ENCODE measurements at places on chromosomes 7 and 10.

DNA sequence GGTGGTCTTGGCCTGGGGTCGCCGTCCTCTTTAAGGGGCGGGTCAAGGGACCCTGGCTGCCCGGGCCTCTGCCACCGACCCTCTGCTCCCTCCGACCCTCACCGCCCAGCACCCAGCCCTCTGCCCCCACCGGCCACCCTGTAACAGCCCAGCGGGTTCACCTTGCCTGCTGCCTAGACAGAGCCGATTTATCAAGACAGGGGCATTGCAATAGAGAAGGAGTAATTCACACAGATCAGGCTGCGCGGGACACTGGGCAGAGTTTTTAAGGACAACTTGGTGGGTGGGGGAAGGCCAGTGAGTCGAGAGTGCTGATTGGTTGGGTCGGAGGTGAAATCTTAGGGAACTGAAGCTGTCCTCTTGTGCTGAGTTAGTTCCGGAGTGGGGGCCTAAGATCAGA lies 779 bp upstream of the ADCK2 start:
- no peak for DNase-seq

DNA sequence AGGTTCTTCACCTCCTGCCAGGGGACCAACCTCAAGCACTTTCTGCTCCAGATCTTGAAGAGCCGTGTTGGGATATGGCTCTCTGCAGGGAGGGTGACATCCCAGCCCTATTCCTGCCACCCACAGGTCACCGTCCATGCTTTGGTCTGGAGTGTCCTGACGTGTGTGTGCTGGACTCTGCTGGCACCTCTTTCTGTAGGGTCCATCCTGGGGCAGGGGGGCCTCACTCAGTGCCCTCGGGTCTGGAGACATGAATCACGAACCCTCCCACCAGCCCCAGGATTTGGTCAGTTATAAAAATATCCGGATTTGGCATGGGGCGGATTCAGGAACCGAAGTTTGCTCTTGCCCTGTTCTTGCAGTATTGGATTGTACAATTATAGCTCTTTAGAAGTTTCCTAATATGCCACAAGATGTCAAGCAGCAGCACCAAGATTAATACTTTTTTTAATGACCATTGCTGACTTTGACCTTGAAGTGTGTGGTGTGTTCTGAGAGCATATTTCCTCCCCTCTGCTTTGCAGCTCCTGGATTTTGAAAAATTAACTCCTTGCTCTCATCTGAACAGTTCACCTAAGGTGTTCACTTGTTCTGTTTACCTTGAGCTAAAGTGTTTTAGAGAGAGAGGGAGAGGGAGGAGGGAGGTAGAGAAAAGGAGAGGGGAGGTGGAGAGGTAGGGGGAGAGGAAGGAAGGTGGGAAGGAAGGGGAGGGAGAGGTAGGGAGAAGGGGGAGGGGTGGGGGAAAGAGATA lies 95.4 kb upstream of the SHH start:
- DNase-seq = no peak

- no peak for DNase-seq
Observed at GRCh38 chr10:7611909-7612308, 54.9 kb downstream of the ITIH5 start.

- DNase-seq = peak; percentile 80
Observed at GRCh38 chr10:30534465-30535144, 94.9 kb downstream of the LYZL2 start.

- no peak for DNase-seq
Observed at GRCh38 chr10:628386-629045, 61.0 kb downstream of the DIP2C start.

DNA sequence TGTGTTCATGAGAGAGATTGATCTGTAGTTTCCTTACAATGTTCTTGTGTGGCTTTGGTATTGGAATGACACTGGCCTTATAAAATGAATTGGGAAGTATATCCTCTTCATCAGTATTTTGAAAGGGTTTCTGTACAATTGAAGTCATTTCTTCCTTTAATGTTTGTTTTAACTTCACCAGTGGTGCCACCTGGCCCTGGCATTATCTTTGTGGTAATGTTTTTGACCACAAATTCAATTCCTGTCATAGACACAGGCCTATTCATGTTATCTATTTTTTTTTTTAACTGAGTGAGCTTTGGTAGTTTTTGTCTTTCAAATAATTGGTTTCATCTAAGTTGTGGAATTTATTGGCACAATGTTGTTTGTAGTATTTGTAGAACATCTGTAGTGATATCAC lies 127.7 kb downstream of the CDK14 start:
- no peak for DNase-seq

- DNase-seq = no peak
Observed at GRCh38 chr7:96199421-96199820, 122.5 kb downstream of the SLC25A13 start.

- peak; percentile 53 for DNase-seq
Observed at GRCh38 chr7:38374507-38374906, 101.1 kb upstream of the TARP start.

DNA sequence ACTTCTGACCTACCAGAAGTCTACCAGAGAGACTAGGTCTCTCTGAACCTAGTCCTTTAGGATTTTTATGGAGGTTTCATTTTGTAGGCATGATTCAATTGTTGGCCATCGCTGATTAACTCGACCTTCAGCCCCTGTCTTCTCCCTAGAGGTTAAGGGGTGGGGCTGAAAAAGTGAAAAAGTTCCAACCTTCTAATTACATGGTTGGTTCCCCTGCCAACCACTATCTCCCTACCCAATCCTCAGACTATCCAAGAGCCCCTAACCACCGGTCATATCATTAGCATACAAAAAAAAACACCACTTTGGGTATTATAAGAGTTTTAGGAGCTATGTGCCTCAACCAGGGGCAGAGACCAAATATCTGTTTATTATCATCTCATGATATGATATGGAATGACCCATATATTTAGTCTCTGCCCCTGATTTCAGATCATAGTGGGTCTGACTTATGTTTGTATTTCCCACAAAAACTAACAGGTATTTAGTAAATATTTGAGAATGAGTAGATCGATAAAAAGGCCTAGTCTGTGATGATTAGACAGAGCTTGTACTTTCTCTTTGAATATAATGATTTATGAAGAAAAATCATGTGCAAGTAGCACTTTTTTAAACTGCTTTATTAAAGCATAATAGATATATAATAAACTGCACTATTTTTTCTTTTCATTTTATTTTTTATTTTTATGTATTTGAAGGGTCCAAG lies 35.8 kb downstream of the DNAJC9 start:
- no peak for DNase-seq

DNA sequence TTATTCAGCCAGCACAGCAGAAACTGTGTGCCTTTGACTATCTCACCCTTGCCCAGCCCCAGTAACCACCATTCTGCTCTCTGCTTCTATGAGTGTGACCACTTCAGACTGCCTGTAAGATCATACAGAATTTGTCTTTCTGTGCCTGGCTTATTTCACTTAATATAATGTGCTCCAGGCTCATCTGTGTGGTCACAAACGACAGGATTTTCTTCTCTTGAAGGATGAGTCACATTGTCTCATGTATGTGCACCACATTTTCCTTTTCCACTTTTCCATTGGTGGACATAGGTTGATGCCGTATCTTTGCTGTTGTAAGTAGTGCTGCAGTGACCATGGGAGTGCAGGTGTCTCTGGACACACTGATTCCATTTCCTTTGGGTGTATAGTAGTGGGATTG lies 122.5 kb upstream of the LANCL2 start:
- no peak for DNase-seq

GRCh38 chr10:31804352-31804810 lies 124.2 kb downstream of the ARHGAP12 start:
- no peak for DNase-seq

DNA sequence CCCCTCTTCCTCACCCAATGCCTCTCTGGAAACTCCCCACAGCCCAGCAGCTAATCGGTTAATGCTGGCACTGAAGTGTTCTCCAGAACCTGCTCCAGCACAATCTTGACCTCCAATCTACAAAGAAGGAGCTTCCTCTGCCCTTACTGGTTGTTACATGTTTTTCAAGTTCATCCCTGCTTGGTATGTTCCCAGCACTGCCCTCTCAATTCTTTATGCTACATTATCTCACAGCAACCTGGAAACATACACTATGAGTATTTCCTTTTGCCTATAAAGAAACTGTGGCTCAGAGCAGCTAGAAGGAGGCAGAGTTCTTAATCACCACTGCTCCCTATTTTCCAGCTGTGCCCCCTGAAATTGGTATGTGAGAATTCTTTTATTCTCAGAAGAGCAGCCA lies 84.1 kb upstream of the KMT2E start:
- DNase-seq = no peak

GRCh38 chr10:103925591-103925990 lies 7.6 kb upstream of the STN1 start:
- no peak for DNase-seq

DNA sequence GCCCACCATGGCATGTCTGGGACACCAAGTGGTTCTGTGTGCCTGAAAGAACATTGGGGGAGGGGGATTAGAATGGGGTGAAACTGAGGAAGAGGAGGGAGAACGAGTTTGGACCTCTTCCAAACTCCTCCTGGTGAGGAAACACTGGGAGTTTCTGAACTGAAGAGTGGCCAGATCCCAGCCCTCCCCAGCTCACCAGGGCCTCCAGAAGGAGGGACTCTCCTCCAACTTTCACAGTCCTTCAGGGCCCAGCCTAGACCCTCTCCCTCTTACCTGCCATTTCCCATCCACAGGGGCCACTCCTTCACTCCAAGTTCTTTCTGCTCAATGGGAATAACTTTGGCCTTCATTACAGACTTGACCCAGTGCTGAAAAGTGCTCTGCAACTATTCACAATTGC lies 132.0 kb upstream of the FOXK1 start:
- DNase-seq = no peak

GRCh38 chr7:130891254-130892094 lies 157.5 kb upstream of the KLF14 start:
- DNase-seq = no peak

GRCh38 chr10:17138460-17139042 lies 8.9 kb upstream of the CUBN start:
- no peak for DNase-seq

- DNase-seq = no peak
Observed at GRCh38 chr7:79810916-79811315, 323.7 kb upstream of the GNAI1 start.

DNA sequence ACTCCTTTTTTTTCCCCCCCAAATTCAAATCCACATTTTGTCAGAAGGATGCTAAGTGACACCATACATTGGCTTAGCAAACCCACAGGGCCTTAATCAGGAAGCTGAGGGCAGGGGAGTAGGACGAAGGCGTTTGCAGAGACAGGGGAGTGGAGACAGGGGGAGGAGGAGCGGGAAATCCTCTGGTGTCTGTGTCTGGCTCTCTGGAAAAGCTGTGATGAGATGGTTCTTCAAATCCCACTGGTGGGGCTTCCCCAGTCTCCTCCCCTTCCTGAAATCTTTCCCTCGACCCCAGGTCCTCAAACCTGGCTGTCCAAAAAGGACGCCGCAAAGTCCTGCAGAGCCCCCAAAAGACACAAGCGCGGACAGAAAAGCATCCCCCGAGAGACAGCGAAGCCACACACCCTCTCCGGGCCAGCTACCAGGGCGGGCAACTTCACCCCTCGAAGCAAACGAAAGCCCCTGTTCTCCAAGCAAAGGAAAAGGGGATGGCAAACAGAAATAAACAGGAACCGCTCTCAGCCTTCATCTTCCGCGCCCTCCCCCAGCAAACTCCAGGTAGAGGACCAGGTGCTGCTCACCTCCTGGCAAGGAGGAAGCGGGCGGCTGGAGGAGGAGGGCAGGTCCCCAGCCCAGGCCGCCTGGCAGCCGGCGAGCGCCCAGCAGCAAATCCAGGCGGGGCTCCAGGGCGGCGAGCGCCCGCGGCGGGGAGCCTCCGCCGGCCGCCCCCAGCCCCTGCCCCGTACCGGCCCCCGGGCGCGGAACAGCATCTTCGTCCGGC lies 520 bp downstream of the ELAPOR2 start:
- no peak for DNase-seq

DNA sequence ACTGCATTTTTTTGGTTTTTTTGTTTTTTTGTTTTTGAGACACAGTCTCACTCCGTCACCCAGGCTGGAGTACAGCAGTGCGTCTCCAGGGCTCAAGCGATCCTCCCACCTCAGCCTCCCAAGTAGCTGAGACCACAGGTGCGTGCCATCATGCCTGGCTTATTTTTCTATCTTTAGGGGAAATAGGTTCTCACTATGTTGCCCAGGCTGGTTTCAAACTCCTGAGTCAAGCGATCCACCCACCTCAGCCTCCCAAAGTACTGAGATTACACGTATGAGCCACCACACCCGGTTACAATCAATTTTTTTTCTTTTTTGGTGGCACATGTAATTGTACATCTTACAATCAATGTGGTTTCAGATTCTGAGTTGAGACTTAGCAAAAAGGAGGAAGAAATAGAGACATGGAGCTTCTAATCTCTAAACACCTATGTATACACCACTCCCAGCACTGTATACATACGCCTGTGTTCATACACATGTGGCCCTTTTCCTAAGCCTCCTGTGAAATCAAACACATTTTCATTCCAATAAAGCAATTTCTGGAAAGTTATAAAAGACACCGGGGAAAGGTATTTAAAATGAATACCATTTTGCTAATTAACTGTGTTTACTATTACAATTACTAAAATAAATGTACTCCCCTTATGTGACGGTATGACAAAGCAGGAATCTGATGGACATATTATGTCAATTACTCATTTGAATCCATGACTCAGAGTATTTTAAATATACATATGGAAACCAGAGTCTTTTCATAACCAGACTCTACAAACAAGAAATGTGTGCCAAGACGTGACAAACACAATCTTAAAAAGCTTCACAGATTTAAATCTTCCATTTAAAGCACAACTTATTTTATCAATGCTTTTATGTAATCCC lies 40.9 kb downstream of the SMURF1 start:
- DNase-seq = peak; percentile 84

- DNase-seq = no peak
Observed at GRCh38 chr7:157682946-157683746, 346.3 kb downstream of the DNAJB6 start.

- DNase-seq = no peak
Observed at GRCh38 chr10:13917791-13918190, 331.0 kb downstream of the PRPF18 start.

- DNase-seq = no peak
Observed at GRCh38 chr7:17781491-17782215, 158.6 kb downstream of the SNX13 start.

GRCh38 chr7:96837593-96837992 lies 127.9 kb upstream of the SEM1 start:
- DNase-seq = peak; percentile 78

DNA sequence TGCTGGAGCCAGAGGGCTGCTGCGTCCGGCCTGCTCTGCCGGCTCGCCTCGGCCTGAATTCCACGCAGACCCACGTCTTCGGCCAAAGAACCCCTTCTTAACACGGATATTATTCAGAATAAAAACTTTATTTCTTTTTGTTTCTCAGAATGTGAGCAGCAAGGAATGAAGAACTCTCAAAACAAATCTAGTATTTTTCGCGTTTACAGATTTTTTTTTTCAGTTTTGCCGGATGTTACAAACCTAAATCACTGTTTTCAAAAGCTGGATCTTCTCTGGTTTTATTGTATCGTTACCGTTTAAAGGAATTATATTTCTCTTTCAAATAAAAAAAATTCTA lies 4.4 kb upstream of the HOXA2 start:
- DNase-seq = no peak

DNA sequence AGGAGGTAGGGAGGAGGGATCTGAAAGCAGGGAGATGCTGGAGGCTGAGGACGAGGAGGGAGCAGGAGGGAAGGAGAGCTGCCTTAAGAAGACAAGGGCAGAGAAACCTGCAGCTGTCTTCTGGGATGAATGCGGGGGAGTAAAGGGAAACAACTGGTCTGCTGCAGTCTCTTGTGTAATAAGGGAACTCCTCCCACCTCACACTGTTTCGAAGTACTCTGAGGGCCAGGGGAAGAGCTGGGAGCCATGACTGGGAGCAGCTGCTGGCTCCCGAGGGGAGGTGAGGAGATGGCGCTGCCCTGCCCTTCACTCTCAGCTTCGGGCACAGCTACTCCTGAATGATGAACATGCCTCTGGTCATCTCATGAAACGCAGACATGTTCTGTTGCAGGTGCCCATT lies 65.1 kb downstream of the CLEC2L start:
- DNase-seq = no peak

Data from activated CD4-positive, alpha-beta T cell treated with anti-CD3 and anti-CD28 coated beads, Interleukin-2, amount 50 U/mL, for 16 hours (primary cell).